CD4-positive, alpha-beta T cell treated with Interleukin-10 for 1 hour (primary cell): ENCODE measurements at places on chromosomes 4 and X.

GRCh38 chr4:20544645-20545044 is 155.6 kb upstream of the PACRGL start:
- DNase-seq = no peak

- DNase-seq = no peak
These were observed 41.4 kb upstream of the PHF8 start for GRCh38 chrX:54085666-54086065.

DNA sequence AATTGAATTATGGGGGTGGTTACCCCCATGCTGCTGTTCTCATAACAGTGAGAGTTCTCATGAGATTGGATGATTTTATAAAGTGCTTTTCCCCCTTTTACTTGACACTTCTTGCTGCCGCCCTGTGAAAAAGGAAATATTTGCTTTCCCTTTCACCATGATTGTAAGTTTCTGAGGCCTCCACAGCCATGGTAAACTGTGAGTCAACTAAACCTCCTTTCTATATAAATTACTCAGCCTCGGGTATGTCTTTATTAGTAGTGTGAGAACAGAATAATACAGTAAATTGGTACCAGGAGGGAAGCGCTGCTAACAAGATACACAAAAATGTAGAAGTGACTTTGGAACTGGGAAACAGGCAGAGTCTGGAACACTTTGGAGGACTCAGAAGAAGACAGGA is 1070.8 kb downstream of the FAM133A start:
- no peak for DNase-seq

DNA sequence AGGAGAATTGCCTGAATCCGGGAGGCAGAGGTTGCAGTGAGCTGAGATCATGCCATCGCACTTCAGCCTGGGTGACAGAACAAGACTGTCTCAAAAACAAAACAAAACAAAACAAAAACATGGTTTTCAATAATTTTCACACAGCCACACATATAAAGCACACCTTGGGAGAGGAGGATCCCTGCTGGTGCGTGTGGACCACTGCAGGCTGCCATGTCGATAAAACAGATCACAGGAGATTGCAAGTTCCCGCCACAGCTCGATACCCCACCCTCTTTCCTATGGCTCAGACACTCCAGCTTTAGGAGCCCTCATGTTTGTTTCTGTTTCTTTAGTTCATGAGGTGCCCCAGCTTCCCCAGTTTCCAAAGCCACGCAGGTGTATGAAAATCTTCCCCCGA is 31.3 kb upstream of the CLDN24 start:
- DNase-seq = no peak

DNA sequence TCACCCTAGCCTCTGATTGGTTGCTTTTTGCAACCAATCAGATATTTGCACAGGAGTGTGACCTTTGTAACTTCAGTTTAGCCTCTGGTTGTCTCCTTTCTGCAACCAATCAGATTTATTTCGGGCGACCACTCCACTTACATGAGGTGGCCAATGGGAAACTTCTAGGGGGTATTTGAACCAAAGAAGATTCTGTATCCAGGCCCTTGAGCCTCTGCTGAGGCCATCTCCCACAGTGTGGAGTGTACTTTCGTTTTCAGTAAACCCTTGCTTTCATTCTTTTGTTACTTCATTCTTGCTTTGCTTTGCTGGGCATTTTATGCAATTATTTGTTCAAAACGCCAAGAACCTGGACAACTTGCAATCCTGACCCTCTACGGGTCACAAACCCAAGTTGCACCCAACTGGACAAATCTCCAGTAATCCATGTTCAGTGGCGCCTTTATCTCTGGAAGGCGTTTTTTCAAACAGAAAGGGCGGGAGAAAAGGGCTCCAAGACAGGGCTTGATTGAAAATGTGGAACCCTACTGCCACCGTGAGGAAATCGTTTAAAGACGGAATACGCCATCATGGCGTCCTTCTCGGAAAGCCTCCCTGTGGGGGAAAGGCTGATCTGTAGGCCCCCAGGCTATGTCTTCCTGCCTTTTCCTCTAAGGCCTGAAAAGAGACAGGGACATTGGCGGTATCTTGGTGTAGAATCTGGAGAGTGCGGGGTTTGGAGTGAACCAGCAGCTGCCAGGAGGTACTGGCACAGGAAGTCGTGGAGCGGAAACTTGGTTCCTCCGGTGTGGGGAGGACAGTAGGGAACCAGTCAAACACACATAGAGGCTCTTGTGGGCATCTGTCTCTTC is 184.6 kb downstream of the OR13H1 start:
- no peak for DNase-seq

GRCh38 chr4:56804551-56804950 is 16.9 kb downstream of the SPINK2 start:
- DNase-seq = no peak

- DNase-seq = peak; percentile 34
These were observed 64.1 kb upstream of the LAS1L start for GRCh38 chrX:65598559-65599147.

GRCh38 chrX:119885554-119886428 is 9.9 kb upstream of the AKAP14 start:
- DNase-seq = peak; percentile 69

- no peak for DNase-seq
These were observed 5.0 kb downstream of the CXXC4 start for GRCh38 chr4:104489731-104490095.

- no peak for DNase-seq
These were observed 22.7 kb downstream of the WDR19 start for GRCh38 chr4:39205000-39205399.

GRCh38 chr4:8189551-8190466 is 9.3 kb upstream of the SH3TC1 start:
- DNase-seq = no peak

- peak; percentile 72 for DNase-seq
These were observed 18.4 kb upstream of the LDB2 start for GRCh38 chr4:16916719-16917337.

GRCh38 chr4:39975488-39976089 is 2.1 kb downstream of the PDS5A start:
- DNase-seq = no peak

DNA sequence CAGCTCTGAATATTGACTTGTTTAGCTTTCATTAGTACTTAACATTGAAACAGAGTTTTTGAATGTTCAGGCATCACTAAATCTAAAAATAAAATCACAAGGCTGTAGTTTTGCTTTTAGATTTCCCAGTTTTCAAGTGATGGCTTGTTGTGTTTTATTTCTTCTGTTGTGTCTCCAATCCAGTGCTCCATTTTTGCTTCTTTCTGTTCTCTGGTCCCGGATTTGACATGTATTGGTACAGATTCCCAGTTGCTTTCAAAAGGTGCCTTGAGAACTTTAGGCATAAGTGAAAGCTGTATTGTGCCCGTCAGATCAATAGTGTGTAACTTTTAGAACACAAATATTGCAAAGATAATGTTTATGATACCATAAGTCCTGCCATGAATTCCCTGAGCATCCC is 53.2 kb downstream of the ARHGAP10 start:
- no peak for DNase-seq

- no peak for DNase-seq
These were observed 166.7 kb downstream of the FAT4 start for GRCh38 chr4:125481334-125482045.

- no peak for DNase-seq
These were observed 18.0 kb upstream of the RHOXF2 start for GRCh38 chrX:120140293-120140981.

DNA sequence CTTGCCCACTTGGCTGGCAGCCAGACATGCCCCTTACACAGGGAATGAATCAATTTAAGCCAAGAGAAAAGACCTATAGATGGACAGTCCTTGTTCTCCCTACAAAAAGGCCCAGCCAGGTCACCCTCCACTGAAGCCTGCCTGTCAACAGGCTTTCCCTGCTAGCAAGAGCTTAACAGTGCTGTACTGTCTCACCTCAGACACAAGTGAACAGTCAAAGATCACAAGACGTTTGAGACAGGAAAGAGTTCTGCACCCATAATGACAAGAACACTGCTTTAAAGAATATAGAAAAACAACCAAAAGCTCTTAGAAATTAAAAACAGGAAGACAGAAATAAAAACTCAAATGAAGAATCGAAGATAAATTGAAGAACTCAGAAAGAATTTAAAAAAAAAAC is 4.6 kb downstream of the RNF175 start:
- DNase-seq = no peak

- DNase-seq = no peak
These were observed 439.0 kb downstream of the GPM6A start for GRCh38 chr4:175373031-175373430.

- DNase-seq = no peak
These were observed 17.4 kb downstream of the GABRA4 start for GRCh38 chr4:46975812-46976553.

- DNase-seq = no peak
These were observed 54.9 kb downstream of the PHOX2B start for GRCh38 chr4:41693629-41694028.

DNA sequence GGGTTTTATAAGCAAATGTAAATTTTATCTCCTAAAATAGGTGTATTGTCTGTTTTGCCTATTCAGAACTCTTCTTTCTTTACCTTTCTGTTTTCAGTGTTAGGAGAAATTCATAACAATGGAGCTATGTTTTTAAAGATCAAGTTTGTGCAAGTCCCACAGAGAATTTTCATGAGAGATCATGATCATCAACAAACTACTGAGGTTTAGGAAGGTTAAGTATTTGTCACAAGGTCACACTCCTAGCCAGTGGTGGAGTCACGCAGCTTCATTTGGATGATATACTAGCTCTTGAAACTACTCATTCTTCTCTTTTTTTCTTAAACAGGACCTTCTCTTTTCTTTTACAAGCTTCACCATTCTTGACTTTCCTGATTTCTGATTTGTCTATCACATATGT is 892.6 kb upstream of the FRG1 start:
- DNase-seq = no peak

GRCh38 chr4:123024710-123025109 is 102.3 kb upstream of the NUDT6 start:
- DNase-seq = no peak

DNA sequence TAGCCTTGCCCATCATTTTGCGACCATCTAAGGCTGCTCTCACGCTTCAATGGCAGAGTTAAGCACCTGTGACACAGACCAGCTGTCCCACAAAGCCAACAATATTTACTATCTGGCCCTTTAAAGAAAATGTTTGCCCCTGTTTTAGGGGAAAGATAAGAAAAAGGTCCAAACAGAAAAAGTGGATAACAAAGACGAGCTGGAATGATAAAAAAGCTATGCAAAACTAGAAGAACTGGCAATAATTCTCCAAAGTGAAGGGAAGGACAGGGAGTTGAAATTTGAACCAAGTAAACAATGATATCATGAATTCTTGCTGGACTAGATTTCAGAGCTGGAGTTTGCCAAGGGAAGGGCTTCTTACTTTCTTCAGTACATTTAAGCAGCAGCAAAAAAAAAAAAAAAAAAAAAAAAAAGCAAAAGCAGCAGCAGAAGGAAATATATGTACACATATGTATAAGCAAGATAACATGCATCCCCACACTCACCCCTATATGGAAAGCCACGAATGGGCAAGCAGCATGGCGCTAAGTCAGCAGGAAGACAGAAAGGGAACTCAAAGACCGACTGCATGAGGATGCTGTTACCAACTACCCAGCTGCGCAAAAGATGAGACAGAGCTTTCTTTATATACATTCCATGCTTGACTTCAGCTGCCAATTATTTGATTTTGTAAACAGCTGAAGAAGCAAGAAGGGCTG is 12.5 kb downstream of the TRAPPC2 start:
- DNase-seq = no peak

DNA sequence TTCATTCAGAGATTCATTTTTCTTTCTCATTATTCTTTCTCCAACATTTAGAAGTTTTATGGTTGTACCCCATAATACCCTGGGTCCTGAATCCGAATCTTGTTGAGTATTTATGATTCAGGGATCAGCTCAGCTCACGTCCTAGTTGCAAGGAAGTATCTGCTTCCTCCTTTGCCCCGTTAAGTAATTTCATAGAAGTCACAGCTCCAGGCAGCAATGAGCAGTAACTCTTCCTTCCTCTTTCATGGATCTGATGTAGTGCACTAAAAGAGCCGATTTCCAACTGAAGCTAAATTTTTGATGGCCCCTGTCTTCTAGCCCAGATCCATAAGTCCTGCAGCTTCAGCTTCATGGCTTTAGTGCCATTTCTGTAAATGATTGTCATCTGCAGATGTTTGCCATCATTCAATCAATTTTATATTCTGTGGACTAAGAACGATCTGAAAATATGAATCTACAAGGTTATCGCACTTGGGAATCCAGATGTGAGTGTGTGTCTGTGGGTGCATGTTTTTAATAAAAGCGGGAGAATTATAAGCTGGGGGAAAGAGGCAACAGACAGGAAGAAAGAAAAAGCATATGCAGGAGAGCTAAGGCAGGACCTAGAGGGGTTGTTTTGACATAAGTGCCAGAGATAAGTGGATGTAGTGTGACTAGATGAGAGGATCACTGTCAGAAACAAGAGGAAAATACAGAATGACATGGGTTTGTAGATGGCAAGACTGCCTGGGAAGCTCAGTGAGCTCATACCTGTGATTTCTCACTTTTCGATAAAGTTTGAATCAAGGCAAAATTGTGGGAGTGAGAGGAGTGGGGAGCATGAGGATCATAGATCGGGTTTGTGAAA is 17.5 kb downstream of the VEGFD start:
- no peak for DNase-seq

GRCh38 chr4:30610361-30610760 is 109.8 kb upstream of the PCDH7 start:
- no peak for DNase-seq

DNA sequence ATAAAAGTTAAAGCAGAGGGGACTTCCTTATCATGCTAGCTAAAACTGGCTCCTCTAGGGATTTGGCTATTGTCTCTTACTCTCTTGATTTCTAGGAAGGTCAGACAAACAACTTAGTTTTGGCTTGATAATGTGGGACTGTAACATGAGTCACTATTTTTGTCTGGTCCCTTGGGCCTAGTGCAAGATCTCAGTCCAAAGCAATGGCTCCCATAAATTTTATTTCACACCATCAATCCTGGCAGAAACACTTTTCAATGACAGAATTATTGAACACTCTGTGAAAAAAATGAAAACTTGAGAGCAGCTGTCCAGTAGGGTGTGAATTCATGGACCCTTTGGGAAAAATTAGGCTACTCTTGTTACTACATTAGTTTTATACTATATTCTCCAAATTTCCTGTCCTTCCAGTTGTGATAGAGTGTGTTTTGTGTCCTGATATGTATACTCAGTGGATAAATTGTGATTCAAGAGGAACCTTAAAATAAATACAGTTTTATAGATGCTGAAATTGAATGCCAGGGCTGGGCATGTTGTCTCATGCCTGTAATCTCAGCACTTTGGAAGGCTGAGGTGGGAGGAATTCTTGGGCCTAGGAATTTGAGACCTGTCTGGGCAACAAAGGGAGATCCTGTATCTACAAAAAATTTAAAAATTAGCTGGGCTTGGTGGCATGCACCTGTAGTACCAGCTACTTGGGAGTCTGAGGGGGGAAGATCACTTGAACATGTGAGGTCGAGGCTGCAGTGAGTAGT is 10.8 kb upstream of the SNCA start:
- no peak for DNase-seq

- no peak for DNase-seq
These were observed 50.4 kb downstream of the CCDC160 start for GRCh38 chrX:134287346-134287745.
